ENCODE measurements at places on chromosomes 3 and 15.

GRCh38 chr3:53709860-53710674, 136.2 kb downstream of the CHDH start:
- DNase-seq: peak; percentile 49

GRCh38 chr15:66959875-66960274, 105.5 kb upstream of the SMAD3 start:
- DNase-seq: no peak

DNA sequence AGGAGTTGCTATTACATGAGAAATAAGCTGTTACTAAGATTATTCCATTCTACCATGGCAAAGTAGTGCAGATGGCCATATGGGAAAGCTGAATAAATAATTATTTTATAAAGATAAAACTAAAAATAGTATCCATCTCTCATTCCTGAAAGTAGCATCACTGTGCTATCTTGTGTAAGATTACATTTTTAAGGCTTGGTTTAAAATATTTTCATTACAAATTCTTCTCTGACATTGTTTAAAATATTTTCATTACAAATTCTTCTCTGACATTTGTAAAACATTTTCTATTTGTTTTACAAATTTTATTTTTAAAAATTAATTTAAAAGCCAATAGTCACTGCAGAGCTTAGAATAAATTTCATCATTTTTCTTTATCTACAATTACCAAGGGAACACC, 665.5 kb upstream of the NAALADL2 start:
- DNase-seq: no peak

DNA sequence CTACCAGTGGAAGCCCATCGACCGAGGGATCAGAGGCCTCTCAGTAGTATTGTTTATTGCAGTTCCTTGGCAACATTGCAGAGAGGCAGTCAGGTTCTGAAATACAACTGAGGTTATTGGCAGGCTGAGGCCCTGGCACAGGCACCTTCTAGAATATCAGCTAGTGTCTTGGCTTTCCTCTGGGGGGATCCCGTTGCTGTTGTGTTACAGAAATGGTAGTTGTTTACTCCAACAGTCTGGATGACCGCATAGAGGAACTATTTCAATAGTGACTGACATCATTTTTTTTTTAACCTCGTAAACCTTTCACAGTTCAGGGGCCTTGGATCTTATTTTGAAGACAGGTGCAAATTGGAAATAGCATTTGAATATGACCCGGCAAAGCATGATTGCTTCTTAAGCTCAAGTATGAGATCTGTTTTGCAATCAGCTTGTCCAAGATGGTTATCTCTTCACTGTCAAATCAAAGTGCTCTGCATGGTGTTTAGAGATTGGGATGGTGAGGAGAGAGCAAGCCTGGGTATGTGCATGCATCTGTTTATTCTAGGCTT, 63.9 kb downstream of the PGPEP1L start:
- no peak for DNase-seq

DNA sequence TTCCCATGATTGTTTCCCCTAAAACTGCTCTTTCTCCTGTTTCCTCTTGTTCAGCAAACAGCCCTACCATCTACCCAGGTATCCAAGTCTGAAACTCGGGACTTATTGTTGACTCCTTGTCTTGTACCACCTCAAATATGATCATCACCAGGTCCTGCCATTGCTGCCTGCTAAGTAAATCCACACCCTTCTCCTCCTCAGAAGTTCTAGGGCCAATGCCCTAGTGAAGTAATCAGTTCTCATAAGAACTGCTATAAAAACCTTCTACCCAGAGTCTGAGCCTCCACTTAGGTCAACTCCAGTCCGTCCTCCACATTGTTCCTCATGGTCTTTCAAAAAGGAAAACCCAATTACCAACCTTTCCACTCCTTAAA, 77.0 kb upstream of the IL12A start:
- no peak for DNase-seq

GRCh38 chr15:58457466-58457965, 25.7 kb downstream of the LIPC start:
- DNase-seq: no peak

DNA sequence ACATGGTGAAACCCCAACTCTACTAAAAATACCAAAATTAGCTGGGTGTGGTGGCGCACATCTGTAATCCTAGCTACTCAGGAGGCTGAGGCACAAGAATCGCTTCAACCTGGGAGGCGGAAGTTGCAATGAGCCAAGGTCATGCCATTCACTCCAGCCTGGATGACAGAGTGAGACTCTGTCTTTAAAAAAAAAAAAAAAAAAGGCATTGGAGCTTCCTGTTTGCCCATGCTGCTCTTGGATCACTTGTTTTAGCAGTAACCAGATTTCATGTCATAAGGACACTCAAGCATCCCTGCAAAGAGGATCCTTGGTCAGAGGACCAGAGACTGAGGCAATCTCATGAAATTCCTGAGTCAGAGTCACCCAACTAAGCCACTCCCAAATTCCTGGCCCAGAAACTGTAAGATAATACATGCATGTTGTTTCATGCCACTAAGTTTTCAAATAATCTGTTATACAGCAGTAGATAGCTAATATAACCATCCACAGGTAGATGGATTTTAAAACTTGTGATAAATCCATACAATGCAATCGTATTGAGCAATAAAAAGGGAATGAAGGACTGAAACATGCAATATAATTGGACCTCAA, 82.0 kb upstream of the XXYLT1 start:
- DNase-seq: no peak

DNA sequence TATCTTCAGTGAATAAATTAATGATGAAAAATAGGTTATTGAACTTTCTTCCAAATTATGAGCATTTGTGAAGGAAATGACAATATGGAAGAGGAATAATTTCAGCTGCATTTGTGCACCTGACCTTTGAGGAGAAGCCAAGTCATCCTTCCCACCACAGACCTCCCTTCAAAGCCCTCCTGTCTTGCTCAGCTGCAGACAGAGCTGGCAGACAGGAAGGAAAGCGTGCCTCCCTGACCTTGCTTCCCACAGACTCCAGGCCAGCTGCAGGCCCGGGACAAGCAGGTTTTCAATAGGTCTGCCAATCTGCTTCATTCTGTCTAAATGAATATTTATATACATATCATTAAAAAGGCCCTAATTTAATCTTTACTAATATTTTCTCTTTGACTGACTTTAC, 152.9 kb upstream of the RBMS3 start:
- no peak for DNase-seq

DNA sequence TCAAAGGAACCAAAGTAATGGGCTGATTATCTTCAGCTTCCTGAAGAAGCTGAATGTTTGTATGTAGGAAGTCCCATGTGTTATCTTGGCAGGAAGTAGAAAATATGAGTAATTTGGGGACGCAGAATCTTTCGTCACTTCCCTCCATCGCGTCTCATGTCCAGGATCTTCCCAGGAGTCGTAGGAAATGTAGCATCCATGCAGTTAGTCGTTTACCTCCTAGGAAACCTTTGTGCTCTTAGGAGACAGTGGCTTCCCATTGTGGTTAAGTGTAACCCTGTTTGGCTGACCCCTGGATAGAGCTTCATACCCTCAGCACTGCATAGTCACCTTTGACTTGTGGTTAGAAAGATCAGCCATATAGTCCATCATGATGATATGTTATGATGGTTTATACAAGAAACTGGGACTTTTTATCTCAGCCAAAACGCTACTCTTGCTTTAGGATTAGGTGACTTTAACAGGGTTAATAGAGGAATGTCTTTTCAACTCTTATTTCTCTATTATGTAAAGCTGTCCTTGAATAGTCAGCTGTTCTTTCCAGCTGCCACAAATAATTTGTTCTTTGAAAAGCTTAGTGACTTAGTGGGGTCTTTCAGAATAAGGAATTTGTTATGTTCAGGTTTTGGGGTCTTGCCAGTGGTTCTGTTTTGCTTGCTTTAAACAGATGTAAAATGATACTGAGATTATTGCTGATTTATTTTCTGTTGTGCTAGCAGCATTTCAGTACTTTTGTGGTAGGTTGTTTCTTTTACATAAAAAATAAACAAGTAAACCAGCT, 92.2 kb downstream of the KLHL25 start:
- peak; percentile 75 for DNase-seq

DNA sequence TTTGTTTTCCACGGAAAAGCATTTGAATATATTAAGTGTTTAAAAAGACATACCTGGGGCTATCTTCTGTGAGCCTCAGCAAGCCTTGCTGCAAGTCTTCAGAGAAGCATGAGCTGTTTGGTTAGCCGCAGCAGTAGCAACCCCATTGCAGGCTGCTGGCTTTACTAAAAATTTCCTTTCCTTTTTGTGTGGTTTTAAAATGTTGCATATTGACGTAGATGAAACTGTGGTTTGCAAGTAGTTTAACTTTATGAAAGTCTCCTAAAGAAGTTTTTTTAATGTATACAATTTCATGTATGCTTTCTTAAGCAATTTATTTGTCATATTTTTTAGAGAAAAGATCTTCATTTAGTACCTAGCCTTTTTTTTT, at the start of gene GPR171:
Gene GPR171, minus strand, starts transcription at position 166 of the 370 bp plus-strand sequence. CDS start 3,830 bp downstream, outside the sequence.
- peak; percentile 79 for DNase-seq

GRCh38 chr3:130345487-130346079, at the start of gene COL6A5:
TSS of gene COL6A5 (plus strand) at chr3:130345672. CDS start at chr3:130373639, 27,967 bp downstream.
- no peak for DNase-seq

DNA sequence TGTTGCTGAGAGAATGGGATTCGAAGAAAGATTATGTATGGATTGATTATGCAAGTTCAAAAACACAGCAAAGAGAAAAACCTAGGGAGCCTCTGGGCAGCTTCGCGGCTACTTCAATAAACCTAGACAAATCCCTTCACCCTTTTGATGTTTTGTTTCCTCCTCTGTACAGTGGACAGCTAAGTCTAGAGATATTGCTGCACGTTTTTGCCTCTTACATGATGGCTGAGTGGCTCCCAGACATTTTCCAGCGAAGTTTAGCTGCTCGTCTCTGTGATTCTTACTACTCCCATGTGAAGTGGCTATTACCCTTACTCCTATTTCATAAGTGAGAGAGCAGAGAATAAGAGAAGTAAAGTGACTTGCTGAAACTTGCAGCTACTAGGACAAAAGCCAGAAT, 695.0 kb upstream of the GRM7 start:
- no peak for DNase-seq

GRCh38 chr15:89486726-89487050, 9.7 kb downstream of the RHCG start:
- peak; percentile 19 for DNase-seq

DNA sequence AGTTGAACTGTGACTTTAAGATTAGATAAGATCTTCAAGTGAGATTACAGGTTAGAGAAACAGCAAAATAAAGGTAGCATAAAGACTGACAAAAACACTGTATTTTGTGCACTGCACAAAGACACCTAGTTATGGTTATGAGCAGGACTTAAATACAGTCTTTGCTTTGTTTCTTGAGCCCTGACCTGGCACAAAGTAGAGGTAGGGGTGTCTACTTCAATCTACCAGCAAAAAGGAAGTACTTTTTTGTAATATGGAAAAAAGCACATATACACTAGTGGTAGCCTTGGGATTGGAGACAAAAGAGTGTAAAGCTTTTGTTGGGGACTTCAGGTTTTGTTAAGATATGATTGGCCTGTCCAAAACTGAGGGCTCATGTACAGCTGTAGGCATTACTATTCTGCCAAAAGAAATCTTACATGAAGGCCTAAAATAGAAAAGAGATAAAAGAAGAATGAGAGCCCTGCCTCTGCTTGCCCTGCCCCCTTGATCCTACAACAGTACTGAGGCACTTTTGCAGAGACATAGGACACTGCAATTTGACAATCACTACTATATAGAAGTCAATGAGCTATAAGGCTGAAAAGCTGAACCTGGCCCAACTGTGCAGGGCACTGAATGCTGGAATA, 194.3 kb downstream of the CBLB start:
- DNase-seq: no peak

DNA sequence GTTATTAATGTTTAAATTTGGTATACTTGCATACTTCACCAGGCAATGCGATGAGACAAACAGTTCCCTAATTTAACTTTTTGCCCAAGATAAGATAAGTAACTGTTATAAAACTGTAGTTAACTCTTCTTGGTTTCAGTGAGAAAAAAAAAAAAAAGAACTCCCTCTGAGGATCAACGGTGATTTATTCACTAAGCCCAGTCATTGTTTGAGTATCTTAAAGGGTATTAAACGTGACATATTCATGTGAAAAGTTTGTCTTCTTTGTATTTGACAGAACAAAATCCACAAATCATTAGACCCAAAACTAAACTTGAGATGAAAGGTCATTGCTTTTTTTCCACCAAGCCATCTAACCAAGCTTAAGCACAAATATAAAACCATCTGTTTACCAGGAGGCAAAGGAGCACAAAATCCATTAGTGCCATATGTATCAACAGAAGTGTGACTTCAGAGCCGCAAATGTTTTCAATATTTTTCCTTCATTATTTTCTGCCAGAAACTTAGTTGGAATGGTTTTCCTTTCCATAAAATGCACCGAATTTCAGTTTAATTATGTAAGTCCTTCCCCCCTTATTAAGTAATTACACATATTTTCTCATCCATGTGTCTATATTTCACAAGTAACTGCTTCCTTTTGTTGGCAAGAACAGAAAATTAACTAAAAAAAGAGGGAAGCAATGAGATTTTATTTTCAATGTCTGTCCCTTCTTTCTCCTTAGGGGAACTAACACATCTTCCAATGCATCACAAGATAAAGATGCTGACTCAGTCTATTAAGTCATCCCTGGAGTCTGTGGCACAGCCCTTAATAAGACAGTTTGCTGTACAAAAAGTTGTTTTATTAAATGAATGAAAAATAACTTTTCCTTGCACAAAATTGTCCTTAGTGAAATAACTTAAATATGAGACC, 92.2 kb upstream of the RAP2B start:
- DNase-seq: no peak

- no peak for DNase-seq
Measured at GRCh38 chr3:193499801-193500485, 54.8 kb downstream of the ATP13A4 start.

GRCh38 chr15:92751528-92751927, 96.0 kb upstream of the FAM174B start:
- no peak for DNase-seq

GRCh38 chr3:9352917-9353752, 9.7 kb upstream of the THUMPD3 start:
- DNase-seq: peak; percentile 69

GRCh38 chr3:58307639-58308215, 1.4 kb downstream of the HTD2 start:
- DNase-seq: peak; percentile 73

- no peak for DNase-seq
Measured at GRCh38 chr3:126125781-126126251, 41.9 kb upstream of the SLC41A3 start.

DNA sequence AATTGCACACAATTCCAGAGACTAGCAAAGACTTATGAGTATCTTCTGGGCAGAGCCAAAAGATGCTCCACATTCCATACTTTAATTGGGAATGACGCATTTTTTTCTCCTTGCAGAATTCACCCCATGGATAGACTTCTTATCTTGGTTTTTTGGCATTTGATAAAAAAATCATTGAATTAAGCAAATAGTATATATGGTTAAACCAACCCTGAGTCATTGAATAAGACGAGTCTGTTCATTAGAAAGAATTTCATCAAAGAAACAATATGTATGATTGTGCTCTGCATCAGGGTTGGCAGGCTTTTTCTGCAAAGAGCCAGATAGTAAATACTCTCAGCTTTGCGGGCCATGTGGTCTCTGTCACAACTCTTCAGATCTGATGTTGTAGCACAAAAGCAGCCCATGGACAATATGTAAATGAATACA, 9.2 kb upstream of the PDZRN3 start:
- DNase-seq: no peak
